Liver (tissue), 10 donors: ENCODE measurements at places on chromosomes 4 and X. TPM values are rescaled to one million over a fixed set of nuclear protein-coding genes. Genes with fewer than 3 reads are reported as not detected.

The ZNF711 gene
- total RNA-seq: 1.3 TPM

- no peak overlapping the region for H3K4me3 ChIP-seq
- no peak overlapping the region for H3K27ac ChIP-seq
- no peaks in the 10 kb centered on the region for H3K27me3 ChIP-seq
- no peaks in the 10 kb centered on the region for H3K4me1 ChIP-seq
- no peaks in the 10 kb centered on the region for H3K36me3 ChIP-seq
Observed at GRCh38 chrX:8083286-8083685, 87.8 kb downstream of the VCX2 start.

DNA sequence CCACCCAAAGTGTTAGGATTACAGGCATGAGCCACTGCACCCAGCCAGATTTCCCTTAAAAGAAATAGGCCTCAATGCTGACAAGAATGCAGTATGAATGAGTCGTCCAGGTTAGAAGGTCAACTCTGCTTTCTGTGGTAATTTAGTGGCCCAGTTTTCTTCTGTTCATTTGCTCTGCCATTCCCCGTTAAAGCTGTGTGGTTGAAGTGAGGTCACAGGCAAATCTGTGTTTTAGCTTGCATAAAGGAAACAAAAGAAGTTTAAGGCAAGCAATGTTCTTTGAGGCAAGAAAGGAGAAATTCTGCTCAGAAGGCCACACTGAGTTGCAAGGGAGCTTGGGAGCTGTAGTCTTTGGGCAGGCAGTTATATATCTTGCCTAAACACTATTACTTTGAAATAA lies 176.8 kb downstream of the LARP7 start:
- no peak for DNase-seq
- no peaks in the 10 kb centered on the region for H3K27me3 ChIP-seq
- H3K4me1 ChIP-seq: no peaks in the 10 kb centered on the region

DNA sequence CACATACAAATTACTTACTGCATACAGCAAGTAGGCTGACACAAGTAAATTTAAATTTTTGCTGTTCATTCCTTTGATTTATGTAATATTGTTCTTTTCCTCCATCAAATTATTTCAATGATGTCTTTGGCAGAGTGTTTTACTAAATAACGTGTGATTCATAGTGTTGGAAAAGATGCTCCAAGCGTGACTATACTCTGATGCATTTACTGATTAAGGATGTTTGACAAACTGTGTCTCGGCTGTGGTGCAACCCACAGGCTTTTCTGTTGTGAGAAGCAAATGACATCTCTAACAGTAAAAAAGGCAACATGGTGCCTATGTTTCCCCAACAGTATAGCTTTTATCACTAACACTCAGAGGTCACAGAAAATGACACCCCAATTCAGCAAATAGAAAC lies 540.9 kb downstream of the PPP4R3C start:
- no peaks in the 10 kb centered on the region for H3K4me1 ChIP-seq
- DNase-seq: no peak
- no peaks in the 10 kb centered on the region for H3K36me3 ChIP-seq
- no peak overlapping the region for H3K4me3 ChIP-seq
- H3K27ac ChIP-seq: no peak overlapping the region

GRCh38 chr4:54914781-54915180 lies 210.6 kb downstream of the KDR start:
- DNase-seq: no peak
- H3K27ac ChIP-seq: no peak overlapping the region
- no peak overlapping the region for H3K4me3 ChIP-seq
- no peaks in the 10 kb centered on the region for H3K27me3 ChIP-seq

The NDP gene
- total RNA-seq: not detected
